Activated T-helper 9 cell treated with anti-CD3 and anti-CD28 coated beads, Interleukin-2, amount 50 U/mL, for 16 hours (primary cell): ENCODE measurements at places on chromosomes 16 and 17.

- no peak for DNase-seq
Measured at GRCh38 chr17:73696251-73696650, 52.0 kb upstream of the SDK2 start.

DNA sequence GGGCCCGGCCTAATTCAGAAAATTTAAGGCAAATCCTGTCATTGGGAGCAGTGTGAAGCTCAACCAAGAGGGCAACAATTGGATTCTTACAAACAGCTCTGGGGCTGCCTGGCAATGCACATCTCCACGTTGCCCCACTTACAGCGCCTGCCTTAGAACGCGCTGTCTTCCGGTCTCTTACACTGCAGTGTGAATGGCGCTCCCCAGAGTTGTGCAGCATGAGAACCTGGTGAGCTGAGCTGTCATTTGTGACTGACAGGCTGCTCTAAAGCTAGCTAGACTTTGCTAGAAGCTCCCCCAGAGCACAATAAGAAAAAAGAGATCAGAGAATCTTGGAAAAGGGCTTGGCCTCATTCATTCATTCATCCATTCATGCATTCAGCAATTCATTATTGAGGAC is 64.5 kb upstream of the PLCG2 start:
- DNase-seq = no peak

DNA sequence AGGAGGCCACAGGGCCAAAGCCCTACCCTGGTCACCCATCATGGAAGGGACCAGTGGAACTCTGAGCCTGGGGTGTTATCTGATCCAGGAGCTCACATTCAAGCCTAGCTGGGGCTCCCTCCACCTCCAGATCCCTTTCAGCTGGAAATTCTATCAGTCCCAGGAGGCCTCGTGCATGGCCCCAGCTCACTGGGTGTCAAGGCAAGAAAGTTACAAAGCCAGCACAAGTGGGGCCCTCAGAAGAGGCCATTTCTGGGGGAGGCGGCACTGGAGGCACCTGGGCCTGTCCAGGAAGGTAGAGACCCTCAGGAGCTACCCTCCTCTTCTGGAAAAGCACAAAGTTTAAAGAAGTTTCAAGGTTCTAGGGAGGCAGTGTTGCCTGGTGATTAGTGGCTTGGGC is 4.8 kb downstream of the CA7 start:
- DNase-seq = no peak

- DNase-seq = no peak
Measured at GRCh38 chr16:89920723-89921122, 2.1 kb downstream of the MC1R start.

- DNase-seq = no peak
Measured at GRCh38 chr17:6521586-6521985, 34.8 kb downstream of the PITPNM3 start.

DNA sequence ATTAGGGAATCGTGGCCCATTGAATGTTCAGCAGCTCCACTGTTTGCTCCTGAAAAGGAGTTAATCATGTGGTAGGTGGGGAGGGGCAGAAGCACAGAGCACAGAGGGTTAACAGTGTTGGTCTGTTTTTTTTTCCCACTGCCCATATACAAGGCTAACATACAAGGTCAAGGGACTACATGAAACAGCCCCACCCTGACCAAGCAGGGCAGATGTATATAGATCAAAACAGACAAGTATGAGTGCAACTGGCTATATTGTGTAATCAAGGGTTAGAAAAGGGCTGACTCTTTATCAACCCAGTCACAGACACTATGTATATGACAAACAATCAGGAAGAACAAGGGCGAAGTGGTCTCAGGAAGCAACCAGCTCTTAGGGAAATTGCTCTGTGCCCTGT is 186.6 kb upstream of the CDH11 start:
- DNase-seq = no peak

DNA sequence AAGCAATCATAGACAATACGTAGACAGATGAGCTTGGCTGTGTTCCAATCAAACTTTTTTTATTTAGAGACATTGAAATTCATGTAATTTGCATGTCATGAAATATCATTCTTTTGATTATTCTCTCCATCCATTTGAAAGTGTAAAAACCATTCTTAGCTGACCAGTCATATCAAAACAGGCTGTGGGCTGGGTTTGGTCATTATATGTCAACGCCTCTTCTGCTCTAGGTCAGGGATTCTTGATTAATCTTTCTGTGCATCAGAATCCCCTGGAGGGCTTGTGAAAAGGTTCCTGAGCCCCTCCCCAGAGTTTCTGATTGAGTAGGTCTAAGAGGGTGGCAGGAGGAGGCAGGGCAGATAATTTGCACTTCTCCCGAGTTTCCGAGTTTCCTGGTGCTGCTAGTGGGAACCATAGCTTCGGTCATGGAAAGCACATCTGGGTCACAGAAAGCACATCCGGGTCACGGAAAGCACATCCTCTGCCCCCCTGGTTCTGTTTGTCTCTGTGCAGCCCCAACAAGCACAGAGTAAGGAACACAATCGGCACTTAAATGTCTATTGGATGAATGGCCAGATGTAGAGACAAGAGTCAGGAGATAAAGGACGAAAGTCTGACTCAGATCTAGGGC is 16.4 kb downstream of the PIMREG start:
- no peak for DNase-seq

DNA sequence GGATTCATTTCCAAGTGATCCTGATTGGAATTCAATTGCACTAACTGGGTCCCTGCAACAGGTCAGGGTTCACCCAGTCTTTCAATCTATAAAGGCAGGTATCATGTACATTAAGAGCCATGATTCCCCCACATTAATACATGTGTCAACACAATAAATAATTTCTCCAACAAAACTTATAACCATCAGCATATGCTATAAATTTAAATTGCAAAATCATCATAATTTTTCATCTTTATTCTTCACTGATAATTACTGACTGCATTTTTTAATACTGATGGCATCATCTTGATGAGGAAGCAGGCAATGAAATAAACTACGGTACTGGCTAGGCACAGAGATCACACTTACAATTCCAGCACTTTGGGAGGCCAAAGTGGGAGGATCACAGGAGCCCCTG is 59.4 kb downstream of the ZFHX3 start:
- no peak for DNase-seq

- DNase-seq = peak; percentile 49
Measured at GRCh38 chr16:28623172-28623711, 13.4 kb upstream of the SULT1A1 start.

- DNase-seq = no peak
Measured at GRCh38 chr17:57488856-57489255, 232.5 kb downstream of the MSI2 start.

DNA sequence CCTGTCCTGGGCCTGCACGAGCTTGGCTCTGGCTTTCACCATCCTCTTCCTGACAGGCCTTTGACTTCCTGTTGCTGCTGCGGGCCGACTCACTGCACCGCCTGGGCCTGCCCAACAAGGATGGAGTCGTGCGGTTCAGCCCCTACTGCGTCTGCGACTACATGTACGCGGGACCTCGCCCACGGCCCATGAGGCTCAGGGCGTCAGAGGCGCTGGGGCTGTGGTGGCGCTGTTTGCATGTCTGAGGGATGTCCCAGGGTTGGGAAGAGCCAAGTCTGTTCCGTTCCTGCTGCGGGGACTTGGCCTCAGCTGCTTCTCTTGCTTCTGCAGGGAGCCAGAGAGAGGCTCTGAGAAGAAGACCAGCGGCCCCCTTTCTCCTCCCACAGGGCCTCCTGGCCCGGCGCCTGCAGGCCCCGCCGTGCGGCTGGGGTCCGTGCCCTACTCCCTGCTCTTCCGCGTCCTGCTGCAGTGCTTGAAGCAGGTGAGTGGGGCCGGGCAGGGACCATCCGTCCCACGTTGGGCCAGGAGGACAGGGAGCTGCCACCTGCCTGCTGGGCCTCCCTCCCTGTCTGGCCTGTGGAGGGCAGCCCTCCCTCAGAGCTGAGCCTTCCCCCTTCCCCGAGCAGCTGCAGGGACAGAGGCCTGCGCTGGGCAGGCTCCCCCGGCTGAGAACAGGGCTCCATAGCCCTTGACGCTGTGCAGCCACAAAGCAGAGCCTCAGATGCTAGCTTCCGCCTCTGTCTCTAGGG is 23.8 kb downstream of the TSC2 start:
- no peak for DNase-seq

DNA sequence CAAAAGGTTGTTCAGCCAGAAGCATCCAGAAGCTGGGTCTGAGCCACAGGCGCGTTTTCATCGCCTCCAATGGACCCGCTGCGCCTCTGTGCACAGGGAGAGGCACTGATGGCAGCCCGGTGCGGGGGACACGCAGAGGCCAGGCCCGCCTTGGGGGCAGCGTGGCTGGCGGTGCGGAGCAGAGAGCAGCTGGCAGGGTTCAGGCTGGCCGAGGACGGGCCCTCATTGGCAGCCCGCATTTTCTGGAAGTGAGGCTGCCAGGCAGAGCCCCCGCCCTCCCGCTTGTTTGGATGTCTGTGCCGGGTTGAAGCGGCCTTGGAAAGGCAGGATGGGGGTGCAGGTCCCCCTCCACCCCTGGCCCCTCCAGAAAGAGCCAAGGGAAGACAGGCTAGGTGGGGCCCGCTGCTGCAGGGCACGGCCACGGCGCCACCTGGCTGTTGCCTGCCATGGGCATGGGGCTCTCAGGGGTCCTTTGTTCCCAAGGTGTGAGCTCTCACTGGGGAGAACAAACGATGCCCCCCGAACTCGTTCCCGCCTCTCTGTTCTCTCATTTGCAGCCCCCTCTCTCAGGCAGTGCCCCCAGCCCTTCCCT is 18.8 kb downstream of the GSE1 start:
- DNase-seq = no peak

GRCh38 chr17:35666967-35667532 is 64.4 kb upstream of the RASL10B start:
- DNase-seq = no peak

GRCh38 chr17:74757502-74757901 is 9.1 kb downstream of the NHERF1 start:
- no peak for DNase-seq

GRCh38 chr16:58842746-58843145 is 108.6 kb upstream of the GOT2 start:
- DNase-seq = no peak

DNA sequence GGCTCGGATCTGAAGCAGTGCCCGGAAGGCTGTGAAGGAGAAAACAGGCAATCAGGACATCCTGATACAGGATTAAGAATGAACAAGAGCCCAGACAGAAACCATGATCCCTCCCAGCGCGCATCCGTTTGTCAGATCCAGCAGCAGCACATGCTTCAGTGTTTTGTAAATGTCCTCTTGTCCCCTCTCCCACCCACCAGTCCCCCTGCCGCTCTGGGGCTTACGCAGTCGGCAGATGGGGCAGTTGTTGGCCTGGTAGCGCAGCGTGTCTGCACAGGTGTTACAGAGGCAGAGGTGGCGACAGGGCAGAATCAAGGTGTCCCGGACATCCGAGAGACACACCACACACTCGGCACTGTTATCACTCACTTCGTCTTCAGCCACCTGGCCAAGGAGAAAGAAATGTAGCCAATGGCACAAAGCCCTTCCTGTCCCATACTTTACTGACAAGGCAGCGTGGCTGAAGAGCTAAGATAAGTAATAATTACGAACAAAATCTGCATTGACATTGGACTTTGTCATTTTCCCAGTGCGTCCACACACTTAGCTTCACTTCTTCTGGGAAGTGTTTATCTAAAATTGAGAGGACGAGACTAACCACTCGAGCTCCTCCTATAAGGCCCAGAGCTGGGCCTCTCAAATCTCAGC is 20.7 kb upstream of the FOXJ1 start:
- no peak for DNase-seq

- no peak for DNase-seq
Measured at GRCh38 chr17:28663723-28664122, 1.7 kb downstream of the SUPT6H start.

DNA sequence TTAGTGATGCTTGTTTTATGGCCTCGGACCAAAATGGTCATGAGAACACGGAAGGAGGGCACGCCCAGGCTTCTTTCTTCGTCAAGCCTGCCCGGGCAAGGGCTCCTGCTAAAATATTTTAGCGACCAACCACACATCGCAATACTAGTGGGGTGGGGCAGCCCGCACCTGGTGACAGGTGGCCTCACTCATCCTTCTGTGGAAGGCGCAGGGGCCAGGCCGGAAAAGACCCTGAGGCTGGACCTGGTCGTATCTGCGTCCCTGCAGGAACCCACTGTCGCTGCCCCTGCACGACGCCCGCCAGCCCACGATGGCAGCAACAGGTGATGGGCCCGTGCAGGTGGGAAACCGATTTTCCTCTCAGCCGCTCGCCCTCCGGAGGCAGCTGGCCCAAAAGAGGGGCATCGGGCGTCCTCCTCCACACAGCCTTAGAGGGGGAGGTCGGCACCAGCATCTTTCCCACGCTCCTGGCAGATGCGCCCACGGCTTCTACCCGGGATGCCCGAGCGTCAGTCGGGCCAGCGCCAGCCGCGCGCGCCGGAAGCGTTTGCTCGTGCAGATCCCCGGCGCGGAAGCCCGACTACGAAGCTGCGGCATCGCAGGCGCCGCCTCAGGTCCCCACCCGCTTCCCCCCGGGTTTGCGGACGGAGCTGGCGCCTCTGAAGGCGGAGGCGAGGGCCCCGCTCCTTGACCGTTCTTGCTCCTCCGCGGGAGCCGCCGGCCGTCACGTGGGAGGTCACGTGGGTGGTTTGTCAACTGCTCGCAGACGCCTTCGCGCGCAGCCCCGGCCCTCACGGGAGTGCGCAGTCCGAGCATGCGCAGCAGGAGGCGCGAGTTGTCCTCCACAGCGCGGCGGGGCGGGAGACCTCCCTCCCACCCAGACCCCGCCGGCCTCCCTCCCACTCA is 22.8 kb upstream of the FOXK2 start:
- DNase-seq = peak; percentile 87

DNA sequence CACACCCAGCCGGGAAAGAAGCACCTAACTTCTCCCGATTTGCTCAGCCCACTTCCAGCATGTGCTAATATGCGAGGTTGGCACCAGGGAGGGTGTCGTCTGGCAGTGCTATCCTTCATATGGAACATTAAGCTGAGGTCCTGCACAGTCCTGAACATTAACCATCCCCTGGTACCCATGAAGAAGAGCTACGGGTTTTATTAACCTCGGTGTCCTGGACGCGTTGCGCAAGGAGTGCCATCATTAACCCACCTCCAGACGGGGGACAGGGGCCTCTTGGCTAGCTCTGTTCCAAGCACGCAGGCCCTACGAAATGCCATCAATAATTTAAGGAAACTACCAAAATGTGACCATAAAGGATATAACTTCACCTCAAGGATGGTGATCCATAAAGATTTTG is 193.5 kb downstream of the MAF start:
- DNase-seq = no peak

DNA sequence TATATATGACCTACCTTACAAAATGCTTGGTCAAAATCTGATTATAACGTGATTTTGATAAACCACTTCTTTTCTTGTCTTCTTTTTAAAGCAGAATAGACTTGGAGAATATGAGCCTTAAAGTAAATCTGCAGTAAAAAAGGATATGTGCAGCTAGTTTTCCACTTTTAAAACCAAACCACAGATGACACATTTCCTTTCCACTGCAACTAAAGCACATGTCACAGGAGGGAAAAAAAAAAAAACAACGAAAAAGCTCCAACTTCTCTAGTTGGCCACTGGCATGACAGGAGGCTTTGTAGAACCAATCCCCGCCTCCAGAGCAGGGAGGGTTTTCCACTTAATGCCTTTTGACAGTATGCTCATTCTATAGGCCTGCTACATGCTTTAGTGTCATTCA is at the start of gene EVI2A:
TSS of gene EVI2A (minus strand) at position 142 of the 400 bp plus-strand sequence. CDS start 2,609 bp downstream, outside the sequence.
- DNase-seq = peak; percentile 60
